ENCODE measurements at places on chromosomes 5 and 9.

DNA sequence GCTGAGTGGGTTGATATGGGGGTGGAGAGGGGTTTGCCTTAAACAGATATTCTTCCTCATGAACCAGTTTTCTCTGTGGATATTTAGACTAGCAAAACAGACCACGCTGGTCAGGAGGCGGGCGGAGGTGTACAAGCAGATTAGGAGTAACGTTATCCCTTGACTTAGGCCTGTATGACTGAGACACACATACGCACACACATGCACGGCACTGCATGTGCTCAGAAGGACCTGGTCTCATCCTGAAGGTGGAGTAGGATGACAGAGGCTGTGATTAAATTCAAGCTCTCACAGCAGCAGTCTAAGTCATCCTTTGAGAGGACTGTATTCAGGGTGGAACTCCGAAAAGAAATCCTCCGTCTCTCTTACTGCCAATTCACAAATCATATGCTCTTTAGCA, 209.7 kb downstream of the DIRAS2 start:
- no peak for DNase-seq

DNA sequence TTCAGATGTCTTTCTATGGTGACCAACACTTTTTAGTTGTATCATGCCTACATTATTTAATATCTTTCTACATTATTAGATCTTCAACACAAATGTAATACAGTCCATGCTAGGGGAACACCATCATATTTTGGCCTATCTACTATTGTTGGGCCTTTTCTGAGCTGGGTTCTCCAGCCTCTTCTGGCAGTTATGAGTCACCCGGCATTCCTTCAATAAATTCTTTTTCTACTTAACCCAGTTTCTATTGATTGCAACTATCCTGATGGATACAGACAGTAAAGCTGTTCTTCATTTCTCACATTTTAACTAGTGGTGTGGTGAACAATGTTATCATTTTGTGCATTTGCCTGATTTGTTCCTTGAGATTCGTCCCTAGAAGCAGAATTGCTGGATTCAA, 529.3 kb downstream of the BNC2 start:
- no peak for DNase-seq

DNA sequence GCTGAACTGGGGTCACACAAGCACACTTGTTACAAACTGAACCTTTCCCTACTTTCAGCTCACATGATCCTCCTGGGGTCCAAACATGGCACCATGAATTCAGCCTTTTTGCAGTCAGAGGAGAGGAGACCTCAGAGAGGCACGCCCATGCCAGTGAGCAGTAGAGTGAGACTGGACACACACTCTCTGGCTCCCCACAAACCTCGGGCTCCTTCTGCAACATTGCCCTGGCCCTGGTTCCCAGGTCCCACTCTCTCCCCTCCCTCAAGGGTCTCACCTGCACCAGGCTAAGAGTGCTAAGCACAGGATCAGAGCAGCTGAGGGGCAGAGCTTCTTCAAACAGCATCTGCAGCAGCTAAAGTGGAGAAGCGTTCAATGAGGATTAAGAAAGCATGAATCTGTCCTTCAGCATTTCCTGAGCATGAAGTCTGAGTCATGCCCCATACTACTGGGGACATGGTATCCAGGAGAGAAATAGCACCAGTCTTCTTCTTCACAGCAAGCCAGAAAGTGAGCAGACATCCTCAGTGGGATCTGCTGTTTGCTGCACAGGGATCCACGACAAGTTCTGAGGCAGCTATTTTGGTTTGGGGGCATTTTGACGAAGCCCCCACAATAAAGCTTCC, 27.2 kb downstream of the SLC35A4 start:
- DNase-seq: no peak

- no peak for DNase-seq
Observed at GRCh38 chr5:159903131-159903530, 13.2 kb upstream of the ADRA1B start.

DNA sequence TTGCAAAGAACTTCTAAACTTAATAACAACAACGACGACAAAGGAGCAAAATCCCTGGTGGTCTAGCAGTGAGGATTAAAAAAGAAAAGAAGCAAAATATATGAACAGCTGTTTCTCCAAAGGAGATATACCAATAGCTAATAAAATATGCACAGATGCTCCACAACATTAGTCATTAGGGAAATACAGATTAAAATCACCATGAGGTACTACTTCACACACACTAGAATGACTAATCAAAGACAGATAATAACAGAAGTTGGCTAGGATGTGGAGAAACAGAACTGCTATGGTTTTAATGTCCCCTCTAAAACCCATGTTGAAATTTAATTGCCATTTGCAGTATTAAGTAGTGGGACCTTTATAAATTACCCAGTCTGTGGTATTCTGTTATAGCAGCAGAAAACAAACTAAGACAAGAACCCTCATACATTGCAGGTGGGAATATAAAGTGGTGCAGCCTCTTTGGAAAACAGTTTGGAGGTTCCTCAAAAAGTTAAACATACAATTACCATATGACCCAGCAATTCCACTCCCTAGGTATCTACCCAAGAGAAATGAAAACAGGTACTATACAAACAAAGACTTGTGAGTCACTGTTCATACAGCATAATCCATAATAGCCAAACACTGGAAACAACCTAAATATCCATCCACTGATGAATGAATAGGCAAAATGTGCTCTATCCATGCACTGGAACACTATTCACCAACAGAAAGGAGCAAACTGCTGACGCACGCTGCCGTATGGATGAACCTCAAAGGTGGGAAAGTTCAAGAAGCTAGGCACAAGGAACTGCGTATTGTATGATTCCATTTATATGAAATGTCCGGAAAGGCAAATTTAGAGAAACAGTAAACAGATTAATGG, 11.4 kb upstream of the DUSP1 start:
- no peak for DNase-seq

- DNase-seq: no peak
Observed at GRCh38 chr5:60470881-60471280, 229.1 kb downstream of the DEPDC1B start.

GRCh38 chr5:60843936-60844905, at the start of gene ELOVL7:
ELOVL7 (minus strand) TSS chr5:60844269; CDS start chr5:60787397, 56,872 bp downstream.
- DNase-seq: peak; percentile 92

DNA sequence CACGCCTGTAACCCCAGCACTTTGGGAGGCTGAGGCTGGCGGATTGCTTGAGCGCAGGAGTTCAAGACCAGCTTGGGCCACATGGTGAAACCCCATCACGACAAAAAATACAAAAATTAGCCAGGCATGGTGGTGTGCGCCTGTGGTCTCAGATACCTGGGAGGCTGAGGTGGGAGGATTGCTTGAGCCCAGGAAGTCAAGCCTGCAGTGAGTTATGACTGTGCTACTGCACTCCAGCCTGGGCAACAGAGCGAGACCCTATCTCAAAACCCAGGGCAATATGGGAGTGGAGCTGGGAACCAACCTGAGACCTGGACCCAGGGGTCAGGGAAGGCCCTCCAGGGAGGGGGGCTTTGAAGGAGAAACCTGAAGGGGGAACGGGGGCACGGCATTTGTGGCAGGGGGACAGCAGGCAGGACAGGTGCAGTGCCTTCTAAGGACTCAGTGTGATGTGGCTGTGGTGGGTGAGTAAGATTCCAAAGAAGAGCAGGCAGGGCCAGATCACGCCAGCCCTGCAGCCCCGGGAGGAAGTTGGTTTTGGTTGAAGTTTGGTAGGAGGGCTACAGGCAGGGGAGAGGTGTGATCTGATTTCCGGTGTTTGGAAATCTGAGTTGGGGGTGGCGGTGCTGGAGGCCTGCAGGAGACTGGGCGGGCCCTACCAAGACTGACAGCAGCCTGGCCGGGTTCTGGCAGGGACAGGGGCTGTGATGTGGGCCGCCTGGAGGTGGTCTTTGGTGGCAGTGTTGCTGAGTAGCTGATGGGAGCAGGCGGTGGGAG, 46.2 kb downstream of the NTNG2 start:
- peak; percentile 62 for DNase-seq

DNA sequence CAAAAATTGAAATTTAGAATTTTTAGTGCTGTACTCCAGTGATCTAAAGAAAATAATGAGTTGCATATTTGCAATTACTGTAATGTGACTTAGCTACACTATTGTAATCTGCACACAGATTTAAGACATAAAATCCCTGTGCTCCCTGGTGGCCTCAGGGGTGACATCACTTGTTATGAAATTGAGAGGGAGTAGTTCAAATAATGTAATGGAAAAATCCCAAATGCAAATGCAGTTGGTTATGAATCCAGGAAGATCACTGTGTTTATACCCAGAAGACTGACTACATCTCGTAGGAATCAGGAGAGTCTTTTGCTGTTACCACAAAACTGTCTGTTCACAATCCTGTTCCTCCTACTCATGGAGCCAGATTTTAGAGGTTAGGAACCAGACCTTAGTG, 178.7 kb upstream of the FBXL17 start:
- no peak for DNase-seq

DNA sequence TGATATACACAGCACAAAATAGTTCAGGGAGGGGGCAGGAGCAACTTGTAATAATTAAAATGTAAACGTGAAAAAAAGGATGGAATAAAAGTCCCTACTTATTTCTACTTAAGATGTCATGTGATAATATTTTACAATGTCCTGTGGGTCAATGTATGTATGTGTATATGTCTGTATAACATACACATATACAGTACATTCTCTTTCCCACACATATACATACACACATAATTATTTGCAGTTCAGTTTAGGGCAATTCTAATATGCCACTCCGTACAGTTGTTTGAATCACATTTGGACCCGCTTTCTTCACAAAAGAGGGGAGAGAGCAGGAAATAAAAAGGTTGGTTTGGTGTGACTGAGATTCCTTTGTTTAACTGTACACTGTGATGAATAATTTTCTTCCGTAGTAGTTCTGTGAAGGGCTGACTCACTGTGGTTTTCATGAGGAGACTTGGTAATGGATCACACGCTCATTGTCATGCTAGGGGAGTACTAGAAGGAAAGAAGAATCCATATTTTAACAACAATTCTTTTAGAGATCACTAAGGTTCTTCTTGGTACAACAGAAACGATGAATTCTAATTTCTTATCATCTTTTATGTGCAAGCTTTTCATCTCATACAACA, 26.2 kb upstream of the ACOT12 start:
- DNase-seq: no peak

DNA sequence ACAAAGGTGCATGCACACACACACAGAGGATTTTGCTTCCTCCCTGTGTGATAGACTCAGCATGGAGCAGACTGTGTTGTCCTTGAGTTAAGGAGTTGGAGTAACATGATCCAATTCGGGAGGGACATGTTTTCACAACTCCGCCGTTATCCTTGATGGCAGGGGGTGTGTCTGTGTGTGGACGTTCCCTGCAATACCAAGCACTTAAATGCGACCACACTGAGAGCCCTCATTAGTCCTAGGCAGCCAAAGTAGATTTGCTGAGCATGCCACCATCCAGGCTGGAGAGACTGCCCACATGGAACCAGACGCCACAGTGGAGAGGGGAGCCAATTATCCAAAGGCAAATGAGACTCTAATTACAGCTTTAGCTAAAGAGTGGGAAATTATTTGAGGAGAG, 140.1 kb downstream of the DOCK2 start:
- DNase-seq: no peak
